IPS-NIHi11 (cell line): ENCODE measurements at places on chromosomes 7 and 10.

DNA sequence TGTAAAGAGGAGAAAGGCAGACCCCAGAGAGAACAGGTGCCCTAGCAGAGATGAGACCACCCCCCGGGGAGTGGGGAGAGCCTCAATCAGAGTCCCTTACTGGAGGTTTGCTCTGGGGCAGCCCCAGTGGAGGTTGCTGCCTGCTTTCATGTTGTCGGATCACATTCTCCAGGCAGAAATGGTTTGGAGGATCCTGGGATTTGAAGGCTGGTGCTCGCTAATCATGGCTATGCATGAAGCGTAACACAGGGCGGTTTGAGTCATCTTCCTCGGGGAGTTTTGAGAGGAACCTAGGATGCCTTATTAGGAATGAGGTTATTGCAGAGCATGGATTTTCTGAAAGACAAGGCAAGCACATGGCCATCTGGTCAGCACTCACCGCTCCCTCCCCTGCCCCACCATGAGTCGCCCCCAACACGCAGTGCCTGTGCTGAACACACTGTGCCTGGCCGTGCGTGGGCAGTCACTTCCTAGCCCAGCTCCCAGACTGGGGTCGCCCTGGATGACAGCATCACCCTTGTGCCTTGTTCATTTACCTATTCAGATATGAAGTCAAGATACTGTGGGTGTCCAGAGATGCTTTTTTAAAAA, 319.9 kb downstream of the DPP6 start:
- DNase-seq = no peak

DNA sequence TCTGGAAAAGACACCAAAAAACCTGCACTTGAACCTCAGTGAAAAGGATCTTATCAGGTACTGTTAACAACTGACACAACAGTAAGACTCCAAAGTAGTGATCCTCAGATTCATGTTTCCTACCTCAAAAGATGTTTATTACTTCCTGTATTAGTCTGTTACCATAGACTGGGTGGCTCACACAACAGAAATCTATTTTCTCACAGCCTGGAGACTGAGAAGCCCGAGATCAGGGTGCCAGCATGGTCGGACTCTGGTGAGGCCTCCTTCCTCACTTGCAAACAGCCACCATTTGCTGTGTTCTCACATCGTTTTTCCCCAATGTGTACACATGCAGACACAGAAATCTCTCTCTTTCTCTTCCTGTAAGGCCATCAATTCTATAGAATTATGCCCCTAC, 154.0 kb upstream of the THSD7A start:
- no peak for DNase-seq

DNA sequence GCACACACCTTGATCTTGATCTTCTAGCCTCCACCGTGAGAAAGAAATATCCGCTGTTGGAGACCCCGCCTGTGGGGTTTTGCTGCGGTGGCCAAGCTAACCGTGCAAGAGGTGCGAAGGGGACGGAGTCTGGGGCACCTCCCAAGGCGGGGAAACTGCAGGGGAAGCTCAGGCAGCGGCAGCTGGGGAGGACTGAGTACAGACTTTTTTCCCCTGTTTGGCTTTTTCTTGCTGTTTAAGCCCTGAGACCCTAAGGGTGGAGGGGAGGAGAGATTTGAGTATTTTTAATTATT, 108.0 kb downstream of the DNAJB6 start:
- no peak for DNase-seq

- peak; percentile 83 for DNase-seq
Observed at GRCh38 chr10:128268015-128268722, 141.9 kb upstream of the MKI67 start.

GRCh38 chr7:100423315-100423714, 5.2 kb downstream of the ZCWPW1 start:
- DNase-seq = no peak

- no peak for DNase-seq
Observed at GRCh38 chr10:30057421-30057841, 2.0 kb downstream of the JCAD start.

- no peak for DNase-seq
Observed at GRCh38 chr7:100485471-100485876, 1.7 kb downstream of the NYAP1 start.

DNA sequence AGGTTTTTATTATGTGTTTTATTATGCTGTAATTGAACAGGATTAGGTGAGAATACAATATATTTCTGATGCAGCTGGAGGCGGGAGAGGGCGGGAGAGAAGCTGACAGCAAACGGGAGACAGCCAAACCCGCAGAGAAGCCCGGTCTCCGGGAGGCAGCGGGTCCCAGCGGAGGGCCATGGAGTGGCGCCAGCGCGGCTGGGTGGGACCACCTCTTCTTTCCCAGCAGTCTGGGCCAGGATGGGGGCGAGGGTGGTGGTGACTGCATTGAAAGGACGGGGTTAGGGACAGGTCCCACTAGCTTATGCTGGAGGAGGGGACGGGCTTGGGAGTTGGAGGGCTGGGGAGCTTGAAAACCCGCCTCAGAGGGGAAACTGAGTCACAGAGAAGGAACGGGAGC, 14.5 kb upstream of the KAZALD1 start:
- peak; percentile 21 for DNase-seq

DNA sequence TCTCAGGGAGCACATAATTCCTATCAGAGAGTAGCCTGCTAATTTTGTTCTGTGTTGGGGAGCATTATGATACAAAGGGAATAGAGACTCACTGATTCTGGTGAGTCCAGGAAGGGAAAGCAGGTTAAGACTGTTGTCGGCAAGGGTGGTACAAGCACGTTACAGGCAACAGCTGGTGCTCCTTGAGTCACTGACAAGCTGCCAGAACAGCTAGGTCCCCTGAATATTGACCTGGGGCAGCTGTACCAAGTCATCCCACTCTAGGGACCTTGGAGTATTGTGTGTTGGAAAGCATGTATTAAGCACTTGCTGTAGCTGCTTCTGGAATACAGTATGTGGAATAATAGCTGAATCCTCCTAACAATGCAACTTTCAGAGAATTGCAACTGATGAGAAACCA, 37.0 kb upstream of the GLCCI1 start:
- DNase-seq = no peak

- no peak for DNase-seq
Observed at GRCh38 chr7:90094030-90094429, 60.2 kb upstream of the STEAP1 start.

- DNase-seq = no peak
Observed at GRCh38 chr10:8085251-8085650, 30.8 kb downstream of the GATA3 start.

GRCh38 chr7:155145477-155146255, 75.5 kb downstream of the HTR5A start:
- DNase-seq = no peak

DNA sequence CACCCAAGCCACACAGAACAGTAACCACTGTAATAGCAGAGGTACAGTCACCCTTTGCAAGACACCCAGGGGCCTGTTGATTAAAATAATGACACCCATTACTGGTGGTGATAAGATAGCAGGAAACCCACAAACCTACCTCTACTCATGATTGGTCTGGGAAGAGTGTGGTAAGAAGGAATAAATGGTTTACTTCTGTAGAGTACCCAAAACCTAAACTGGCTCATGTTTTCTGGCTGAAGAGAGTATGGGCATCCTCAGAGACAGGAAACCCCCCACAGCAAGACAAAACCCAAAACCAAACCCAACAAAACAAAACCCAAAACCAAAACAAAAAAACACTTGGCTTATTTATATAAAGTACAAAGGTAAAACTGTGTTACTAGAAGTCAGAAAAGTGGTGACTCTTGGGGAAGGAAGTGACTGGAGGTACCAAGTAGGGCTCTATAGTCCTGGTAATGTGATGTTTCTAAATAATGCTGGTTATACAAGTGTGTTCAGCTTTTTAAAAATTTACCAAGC, 15.5 kb upstream of the DNAJB12 start:
- DNase-seq = no peak

- peak; percentile 7 for DNase-seq
Observed at GRCh38 chr10:32446536-32447406, 831 bp downstream of the CCDC7 start.

DNA sequence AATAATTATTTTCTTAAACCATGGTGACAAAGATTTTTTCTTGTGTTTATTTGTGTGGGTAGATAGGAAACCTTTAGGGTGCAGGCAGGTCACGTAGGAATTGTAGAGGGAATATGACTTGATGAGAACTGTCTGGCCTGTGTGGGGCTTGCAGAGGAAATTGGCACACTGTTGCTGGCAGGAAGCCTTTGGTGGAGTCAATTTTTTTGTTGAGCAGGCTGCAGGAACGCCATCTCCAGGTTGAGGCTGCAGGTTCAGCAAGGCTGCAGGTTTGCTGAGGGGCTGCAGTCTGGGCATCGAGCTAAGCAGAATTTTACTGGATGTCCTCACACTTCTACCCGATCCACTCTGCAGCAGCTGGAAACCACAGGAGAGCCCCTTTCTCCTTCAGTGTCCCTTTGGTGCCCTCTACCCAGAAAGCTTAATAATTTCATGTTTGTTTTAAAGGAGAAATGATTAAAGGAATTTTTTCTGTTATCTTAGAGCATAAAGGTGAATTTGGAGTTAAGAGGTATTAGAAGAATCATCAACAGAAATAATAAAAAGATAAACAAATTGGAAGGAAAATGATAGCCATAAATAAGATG, 37.0 kb downstream of the TBC1D12 start:
- DNase-seq = peak; percentile 18

DNA sequence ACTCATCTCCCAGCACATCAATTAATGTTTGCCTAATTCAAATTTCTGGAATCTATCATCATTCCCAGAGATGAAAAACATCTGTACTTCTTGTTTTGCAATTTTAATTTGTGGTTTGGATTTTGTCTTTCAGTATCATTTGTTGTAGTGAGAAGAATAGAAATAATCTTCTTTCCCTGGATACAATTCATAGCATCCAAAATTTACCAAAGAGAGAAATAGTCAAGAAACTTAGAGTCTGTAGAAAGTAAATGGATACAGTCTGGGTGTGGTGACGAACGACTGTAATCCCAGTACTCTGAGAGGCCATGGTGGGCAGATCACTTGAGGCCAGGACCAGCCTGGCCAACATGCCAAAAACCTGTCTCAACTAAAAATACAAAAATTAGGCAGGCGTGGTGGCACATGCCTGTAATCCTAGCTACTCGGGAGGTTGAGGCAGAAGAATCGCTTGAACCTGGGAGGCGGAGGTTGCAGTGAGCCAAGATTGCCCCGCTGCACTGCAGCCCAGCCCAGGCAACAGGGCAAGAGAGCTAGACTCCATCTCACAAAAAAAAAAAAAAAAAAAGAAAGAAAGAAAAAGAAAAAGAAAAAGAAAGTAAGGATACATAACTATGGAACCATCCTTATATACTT, 193.0 kb downstream of the RELN start:
- no peak for DNase-seq
